ENCODE measurements at places on chromosomes 16 and 17.

- DNase-seq = no peak
Observed at GRCh38 chr17:81294512-81295030, 536 bp downstream of the SLC38A10 start.

GRCh38 chr16:55640701-55641327, 15.0 kb upstream of the SLC6A2 start:
- no peak for DNase-seq

GRCh38 chr16:53946746-53947386, 242.9 kb downstream of the FTO start:
- DNase-seq = no peak

DNA sequence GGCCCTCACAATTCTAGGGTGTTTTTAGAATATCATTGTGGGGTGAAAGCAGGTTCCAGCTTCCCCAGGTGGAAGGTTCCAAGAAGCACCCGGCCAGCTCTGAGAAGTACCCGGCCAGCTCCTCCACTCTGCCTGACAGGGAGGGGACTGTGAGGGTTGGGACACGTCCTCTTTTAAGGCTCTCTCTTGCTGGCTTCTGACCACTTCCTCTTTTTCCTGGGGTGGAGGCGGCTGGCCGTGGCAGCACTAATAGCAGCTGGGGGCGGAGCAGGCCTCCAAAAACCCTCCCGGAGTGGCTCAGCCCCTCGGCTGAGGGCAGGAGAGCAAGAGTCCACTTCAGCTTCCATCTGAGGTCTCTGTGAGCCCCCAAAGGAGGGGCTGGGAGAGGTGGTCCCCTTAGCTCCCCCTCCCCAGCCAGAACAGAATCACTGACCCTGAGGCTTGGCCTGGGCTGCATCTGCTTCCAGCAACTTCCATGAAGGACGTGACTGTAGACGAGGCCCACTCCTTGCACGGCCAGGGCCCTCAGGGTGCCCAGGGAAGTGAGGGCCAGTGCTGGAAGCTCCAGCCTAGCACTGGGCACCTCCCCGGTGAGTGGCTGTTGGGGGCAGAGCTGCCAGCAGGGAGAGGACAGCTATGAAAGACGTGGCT, 26.7 kb upstream of the PLCG2 start:
- peak; percentile 42 for DNase-seq

GRCh38 chr16:1042866-1043265, 29.7 kb upstream of the SSTR5 start:
- no peak for DNase-seq
